ENCODE measurements at places on chromosomes 6 and 20.
A peak's percentile ranks its signal among the peaks of the same experiment; 100 is the strongest.

- DNase-seq, result no peak
These were observed 34.9 kb downstream of the SNAI1 start for GRCh38 chr20:50017576-50018248.

DNA sequence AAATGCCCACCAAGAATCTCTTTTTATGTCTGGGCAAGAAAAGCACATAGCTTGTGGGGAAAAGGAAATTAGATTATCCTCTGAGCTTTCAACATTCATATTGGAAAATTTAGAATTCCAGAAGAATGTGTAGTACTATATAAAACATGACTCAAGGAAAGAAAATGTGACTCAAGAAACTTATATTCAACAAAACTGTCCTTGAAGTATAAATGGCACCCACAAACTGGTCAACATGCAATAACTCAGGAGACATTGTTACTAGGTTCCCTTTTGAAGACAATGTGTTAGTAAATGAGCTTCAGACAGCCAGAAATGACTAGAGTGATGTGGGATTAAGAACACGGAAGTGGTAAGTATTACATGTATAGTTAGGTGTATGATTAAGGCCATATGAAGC lies 26.1 kb upstream of the TINAG start:
- DNase-seq, result peak; percentile 96

GRCh38 chr6:138497286-138497685 lies 2.0 kb downstream of the NHSL1 start:
- DNase-seq, result no peak

DNA sequence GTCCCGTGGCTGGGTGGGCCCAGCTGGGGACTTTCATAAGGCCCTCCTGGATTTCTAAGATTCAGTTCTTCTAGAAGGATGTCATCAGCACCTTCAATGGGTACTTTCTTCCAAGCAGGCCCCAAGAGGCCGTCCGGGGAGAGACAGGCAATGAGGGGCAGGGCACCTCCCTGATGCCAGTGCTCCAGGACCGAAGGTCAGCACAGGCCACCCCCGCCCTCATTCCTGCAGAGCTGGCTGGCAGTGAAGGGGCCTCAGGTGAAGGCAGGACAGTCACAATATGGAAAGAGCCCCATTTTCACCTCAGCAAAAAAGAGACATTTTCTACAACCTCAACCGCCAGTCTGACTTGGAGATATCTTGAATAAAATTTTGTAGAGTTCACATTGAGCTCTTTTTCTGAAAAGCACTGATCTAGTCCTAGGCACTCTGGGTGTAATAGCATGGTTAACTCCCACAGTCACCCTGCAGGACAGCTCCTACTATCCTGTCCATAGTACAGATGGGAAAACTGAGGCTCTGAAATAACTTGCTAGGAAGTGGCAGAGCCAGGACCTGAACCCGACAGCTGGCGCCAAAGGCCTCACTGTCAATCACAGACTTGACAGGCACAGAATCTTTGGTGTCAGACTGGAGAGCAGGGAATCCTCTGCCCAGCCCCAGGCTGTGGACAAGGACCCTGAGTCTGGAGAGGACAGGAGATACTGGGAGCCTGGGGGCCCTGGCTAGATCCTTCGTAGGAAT lies 50.3 kb downstream of the RRBP1 start:
- no peak for DNase-seq

DNA sequence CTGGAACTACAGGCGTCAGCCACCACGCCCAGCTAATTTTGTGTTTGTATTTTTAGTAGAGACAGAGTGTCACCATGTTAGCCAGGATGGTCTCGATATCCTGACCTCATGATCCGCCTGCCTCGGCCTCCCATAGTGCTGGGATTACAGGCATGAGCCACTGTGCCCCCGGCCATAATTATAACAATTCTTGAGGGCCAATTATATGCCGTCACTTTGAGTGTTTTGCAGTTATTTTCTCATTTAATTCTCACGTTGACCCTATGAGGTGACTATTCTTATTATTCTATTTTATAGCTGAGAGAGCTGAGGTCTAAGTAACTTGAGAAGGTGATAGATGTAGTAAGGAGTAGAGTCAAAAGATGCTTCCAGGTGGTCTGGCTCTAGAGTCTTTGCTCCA lies 13.0 kb downstream of the MYO6 start:
- no peak for DNase-seq

- DNase-seq, result no peak
These were observed 698.3 kb downstream of the EPM2A start for GRCh38 chr6:145036848-145037567.

DNA sequence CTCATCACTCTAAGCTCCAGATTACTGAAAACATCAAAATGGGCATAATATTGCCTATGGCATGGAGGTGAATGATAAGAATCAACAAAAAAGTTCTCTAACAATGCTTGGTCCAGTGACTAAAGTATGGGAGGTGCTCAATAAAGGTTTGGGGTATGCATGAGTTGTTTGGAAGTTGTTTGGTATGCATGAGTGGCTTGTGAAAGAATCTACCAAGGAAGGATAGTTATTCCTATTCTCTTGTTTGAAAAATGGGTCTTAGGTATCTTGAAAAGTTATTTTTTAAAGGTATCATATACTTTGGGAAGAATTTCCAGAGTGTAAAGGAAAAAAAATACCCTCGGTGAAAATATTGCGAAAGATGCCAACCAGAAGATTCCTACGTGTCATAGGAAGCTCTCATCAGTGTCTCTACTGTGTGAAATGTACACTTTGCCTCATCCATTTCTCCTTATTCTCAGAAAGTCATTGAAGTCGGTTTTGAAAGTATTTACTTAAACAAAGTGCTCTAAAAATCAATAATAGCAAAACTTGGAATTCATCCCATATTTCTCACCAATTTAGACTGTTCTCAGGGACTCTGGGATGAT lies 449.8 kb downstream of the ADGRB3 start:
- no peak for DNase-seq

- DNase-seq, result no peak
These were observed at the start of gene CST9L for GRCh38 chr20:23568320-23568970. CST9L (minus strand) TSS chr20:23568484; CDS start chr20:23568450, 34 bp downstream.

- no peak for DNase-seq
These were observed 166.3 kb upstream of the EEF1E1 start for GRCh38 chr6:8268606-8269005.

DNA sequence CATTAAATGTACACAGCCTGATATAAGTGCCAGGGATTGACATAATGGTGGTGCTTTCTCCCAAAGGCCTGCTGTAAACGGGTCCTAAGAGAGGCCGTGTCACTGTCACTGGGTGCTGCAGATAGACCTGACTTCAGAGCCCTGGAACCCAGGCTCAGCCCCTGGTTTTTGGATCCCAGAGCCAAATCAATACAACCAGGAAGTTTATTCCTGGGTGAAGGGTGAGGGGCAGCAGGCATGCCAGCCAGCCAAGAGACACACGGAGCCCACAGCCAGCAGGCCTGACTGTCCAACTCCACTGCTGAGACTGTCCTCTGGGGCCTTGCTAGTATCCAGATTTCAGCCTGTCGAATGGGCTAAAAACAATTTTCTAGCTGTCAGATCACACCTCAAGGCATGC lies 12.8 kb upstream of the ARMC12 start:
- DNase-seq, result no peak

DNA sequence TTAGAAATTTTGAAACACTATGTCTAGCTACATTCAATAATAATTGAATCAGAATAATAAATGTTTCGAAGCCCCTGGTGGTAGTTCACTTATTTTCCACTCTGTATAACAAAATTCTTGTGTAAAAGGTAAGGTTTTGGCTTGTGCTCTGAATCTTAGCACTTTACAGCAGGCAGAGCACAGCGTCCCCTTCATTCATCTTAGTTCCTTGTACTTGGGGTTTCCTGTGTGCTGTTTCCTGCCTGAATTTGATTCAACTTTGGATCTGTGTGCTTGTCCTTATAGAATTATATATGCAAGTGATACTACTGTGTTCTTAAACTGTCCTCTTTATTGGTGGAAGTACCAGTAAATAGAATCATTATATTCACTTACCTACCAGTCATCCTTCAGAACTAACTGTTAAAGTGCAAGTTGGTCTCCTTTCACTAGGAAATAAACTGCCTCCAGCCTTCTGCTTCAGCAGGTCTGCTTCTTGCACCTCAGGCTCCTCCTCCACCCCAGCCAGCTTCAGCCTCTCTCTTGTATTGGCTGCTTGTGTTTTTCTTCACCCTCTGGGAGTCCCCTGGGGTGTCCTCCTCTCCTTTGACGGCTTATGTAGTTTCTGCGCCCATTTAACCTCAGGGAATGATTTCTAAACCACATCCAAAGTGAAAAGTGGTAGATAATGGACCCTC lies 28.8 kb upstream of the TULP4 start:
- no peak for DNase-seq

DNA sequence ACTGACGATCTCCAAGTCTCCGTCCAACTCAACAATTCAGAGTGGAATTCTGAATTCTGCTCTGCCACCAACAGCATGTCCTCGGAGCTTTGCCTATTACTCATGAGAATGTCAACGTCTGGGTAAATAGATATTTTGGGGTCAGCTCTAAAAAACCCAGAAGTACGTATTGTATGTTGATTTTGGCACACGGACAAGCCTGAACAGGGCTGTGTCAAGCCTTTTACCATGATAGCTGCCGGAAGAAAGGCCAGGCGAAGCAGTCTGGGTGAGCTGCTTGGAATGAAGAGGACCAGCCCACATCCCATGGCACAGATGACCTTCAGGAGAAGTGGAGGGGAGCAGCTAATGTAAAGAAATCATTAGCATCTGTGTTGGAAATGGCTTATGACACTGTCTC lies 88.0 kb upstream of the JAG1 start:
- DNase-seq, result no peak

- no peak for DNase-seq
These were observed 23.7 kb downstream of the SDHAF4 start for GRCh38 chr6:70590400-70590799.

GRCh38 chr20:61056116-61056515 lies 195.9 kb upstream of the CDH4 start:
- no peak for DNase-seq

GRCh38 chr6:81734081-81734480 lies 18.4 kb downstream of the TENT5A start:
- DNase-seq, result no peak

GRCh38 chr20:20404633-20405032 lies 36.7 kb downstream of the INSM1 start:
- no peak for DNase-seq

GRCh38 chr6:90678049-90678779 lies 91.3 kb upstream of the MAP3K7 start:
- no peak for DNase-seq

DNA sequence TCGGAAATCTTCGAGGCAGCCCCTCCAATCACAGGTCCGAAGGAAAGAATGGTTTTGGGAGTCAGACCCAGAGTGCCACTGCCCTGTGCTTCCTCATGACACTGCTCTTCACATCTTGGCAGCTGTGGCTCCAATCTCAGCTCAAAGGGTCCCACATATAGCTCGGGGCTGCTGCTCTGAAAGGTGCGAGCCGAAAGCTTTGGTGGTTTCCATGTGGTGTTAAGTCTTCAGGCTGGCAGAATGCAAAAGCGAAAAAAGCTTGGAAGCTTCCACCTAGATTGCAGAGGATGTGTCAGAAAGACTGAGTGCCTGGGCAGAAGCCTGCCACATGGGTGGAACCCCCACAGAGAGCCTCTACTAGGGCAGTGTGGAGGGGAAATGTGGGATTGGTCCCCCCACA lies 314.3 kb upstream of the CHD6 start:
- no peak for DNase-seq

GRCh38 chr6:170124150-170124549 lies 166.7 kb downstream of the DLL1 start:
- no peak for DNase-seq
